T-helper 2 cell treated with Interferon-gamma antibody and Interleukin-4, amounts not matched to agents 100 ng/mL and 5 ng/mL, for 36 hours (primary cell): ENCODE measurements at places on chromosomes 4 and X. TPM values are rescaled to one million over a fixed set of nuclear protein-coding genes. Genes with fewer than 3 reads are reported as not detected.

Gene BMP3
- not detected in 2 replicates for total RNA-seq

Gene GPR50
- total RNA-seq, result not detected in 2 replicates

Gene DGAT2L6
- total RNA-seq, result not detected in 2 replicates

Gene CT47C1
- not detected in 2 replicates for total RNA-seq

Gene MAB21L2
- total RNA-seq, result 0.05 TPM in 1 of 2 replicates, not detected in the other

Gene NLGN4X
- not detected in 2 replicates for total RNA-seq

Gene SLC10A4
- 0.14 TPM in 1 of 2 replicates, not detected in the other for total RNA-seq

Gene PRRG3
- total RNA-seq, result not detected in 2 replicates

Gene ZCCHC18
- total RNA-seq, result 0.20 and 0.48 TPM in 2 replicates

Gene GAGE1
- total RNA-seq, result not detected in 2 replicates

Gene GJB1
- 0.39 TPM in 1 of 2 replicates, not detected in the other for total RNA-seq

Gene CLIC2
- total RNA-seq, result 0.52 and 1.1 TPM in 2 replicates

Gene CXCL1
- total RNA-seq, result not detected in 2 replicates

Gene SLC39A8
- total RNA-seq, result 96.6 and 99.8 TPM in 2 replicates

Gene MAGEB6B
- total RNA-seq, result not detected in 2 replicates

Gene CT55
- total RNA-seq, result not detected in 2 replicates

Gene ZMAT1
- total RNA-seq, result 3.7 and 3.8 TPM in 2 replicates

Gene LUZP4
- not detected in 2 replicates for total RNA-seq
